Esophagus muscularis mucosa (tissue), 4 donors: ENCODE measurements at places on chromosomes 12 and 14. TPM values are rescaled to one million over a fixed set of nuclear protein-coding genes. Genes with fewer than 3 reads are reported as not detected.

NRL gene
- 2.9 TPM for total RNA-seq

TESPA1 gene
- 4.6 TPM for total RNA-seq

RPL10L gene
- total RNA-seq = not detected

ALG10 gene
- 3.8 TPM for total RNA-seq

B4GALNT1 gene
- 10.9 TPM for total RNA-seq

GLIPR1 gene
- total RNA-seq = 18.3 TPM

OR4K15 gene
- total RNA-seq = not detected

SCNN1A gene
- 1.5 TPM for total RNA-seq

AICDA gene
- not detected for total RNA-seq

TGM1 gene
- 0.80 TPM for total RNA-seq

MYH6 gene
- under 0.01 TPM for total RNA-seq

DNM1L gene
- total RNA-seq = 67.1 TPM

GRCh38 chr12:26727482-26728204, 105.4 kb downstream of the ITPR2 start:
- DNase-seq = no peak

- DNase-seq = no peak
These were observed 91.0 kb downstream of the TBX3 start for GRCh38 chr12:114592946-114593345.

DNA sequence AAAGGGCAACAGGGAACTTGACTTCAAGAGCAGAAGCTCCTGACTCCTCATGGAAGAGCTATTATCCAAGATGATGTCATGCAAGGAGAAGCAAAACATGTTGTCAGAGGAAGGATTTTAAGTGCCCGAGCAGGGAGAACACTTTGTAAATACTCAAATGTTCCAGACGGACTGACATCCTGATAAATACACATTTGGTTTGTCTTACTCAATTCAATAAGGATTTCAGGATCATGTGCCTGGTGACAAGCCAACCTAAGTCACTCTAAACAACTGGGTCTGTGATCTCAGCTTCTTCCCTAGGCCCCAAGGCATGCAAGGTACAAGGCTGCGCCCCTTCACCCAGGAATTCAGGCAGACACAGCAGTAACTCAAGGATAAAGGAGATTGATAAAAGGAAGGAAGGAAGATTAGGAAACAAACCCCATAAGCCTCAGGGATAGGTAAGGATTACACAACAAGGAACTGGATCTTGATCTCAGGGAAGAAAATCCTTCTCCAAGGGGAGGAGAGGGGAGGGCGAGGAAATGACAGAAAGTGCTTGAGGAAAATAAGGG, 26.8 kb upstream of the CEBPE start:
- DNase-seq = no peak

GRCh38 chr14:64841772-64842750, 37.6 kb downstream of the SPTB start:
- no peak for DNase-seq

- no peak for DNase-seq
These were observed 13.8 kb downstream of the BAG5 start for GRCh38 chr14:103548463-103549351.

DNA sequence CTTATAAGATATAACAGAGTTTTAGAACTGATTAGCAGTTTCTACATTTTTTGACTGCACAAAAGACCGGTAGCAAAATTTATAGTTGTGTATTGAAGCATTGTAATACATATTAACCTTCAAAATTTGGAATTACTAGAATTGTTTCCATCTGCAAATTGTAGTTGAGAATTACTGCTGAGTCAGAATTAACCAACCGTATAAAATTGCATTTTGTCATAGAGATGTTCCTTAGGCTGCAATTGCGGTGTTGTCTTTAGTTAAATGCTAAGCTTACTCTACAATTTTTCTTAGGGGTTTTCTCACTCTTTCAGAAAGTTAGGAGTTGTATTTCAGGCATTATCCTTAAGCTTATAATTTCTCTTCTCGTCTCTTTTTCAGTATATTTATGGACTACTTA, 132.2 kb downstream of the PLEKHA5 start:
- DNase-seq = no peak

DNA sequence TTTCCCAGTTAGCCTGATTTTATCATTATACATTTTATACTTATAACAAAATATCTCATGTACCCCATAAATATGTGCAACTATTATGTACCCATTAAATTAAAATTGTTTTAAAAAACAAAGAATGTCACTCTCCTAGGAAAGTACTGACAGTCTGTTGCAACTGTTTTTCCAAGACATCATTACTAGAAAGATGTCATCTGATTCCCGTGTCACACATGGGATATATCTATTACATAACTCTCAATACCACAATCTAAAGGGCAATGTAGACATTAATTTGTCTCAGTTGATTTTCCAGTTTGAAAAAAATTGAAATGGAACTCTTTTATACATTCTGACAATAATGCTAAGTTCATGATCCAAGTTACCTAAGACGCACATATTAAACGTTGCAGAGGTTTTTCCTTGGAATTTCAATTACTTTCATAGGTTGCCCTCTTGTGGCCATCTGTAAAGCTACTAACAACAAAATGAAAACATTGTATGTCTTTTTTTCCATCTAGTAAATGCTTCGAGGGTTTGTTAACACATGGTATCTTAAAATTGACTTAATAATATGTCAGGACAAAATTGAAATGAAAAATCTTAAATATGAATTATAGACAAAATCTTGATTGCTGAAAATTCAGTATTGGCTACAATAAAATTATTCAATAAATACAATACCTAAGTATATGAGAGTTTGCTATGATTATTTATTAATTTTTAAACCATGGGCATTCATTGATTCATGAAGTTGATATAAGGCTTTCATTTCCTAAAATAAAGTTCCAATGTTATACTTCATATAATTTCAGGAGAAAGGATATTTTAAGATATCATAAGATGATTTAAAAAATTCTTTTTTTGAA, 131.6 kb downstream of the PPFIA2 start:
- DNase-seq = no peak

- no peak for DNase-seq
These were observed 182.2 kb downstream of the ANO4 start for GRCh38 chr12:100976735-100977134.

GRCh38 chr12:5247144-5247543, 184.8 kb upstream of the NTF3 start:
- no peak for DNase-seq

GRCh38 chr12:115051378-115051777, 367.4 kb upstream of the TBX3 start:
- DNase-seq = peak; percentile 72

GRCh38 chr12:41112903-41113302, 75.2 kb upstream of the PDZRN4 start:
- DNase-seq = no peak

- DNase-seq = no peak
These were observed 232.6 kb downstream of the EPS8 start for GRCh38 chr12:15556411-15557102.

DNA sequence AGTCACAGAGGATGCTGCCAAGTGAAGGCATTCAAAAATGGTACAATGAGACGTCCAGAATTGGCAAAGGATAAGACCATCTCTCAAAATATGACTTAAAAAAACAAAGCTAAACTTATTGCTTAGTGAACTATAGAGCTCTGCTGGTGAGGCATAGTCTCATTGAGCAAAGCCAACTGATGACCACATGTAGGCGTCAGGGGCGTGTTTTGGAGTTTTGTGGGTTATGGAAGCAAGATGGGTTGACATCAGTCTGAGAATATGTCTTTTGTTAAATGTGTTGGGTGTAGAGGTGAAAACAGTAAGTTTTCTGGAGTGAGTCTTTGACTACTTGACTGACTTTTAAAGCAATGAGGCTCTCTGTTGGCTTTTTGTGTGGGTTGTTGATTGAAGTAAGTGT, 47.2 kb downstream of the ATL1 start:
- no peak for DNase-seq

- DNase-seq = peak; percentile 84
These were observed 128.8 kb downstream of the NDUFA12 start for GRCh38 chr12:94874518-94875302.

DNA sequence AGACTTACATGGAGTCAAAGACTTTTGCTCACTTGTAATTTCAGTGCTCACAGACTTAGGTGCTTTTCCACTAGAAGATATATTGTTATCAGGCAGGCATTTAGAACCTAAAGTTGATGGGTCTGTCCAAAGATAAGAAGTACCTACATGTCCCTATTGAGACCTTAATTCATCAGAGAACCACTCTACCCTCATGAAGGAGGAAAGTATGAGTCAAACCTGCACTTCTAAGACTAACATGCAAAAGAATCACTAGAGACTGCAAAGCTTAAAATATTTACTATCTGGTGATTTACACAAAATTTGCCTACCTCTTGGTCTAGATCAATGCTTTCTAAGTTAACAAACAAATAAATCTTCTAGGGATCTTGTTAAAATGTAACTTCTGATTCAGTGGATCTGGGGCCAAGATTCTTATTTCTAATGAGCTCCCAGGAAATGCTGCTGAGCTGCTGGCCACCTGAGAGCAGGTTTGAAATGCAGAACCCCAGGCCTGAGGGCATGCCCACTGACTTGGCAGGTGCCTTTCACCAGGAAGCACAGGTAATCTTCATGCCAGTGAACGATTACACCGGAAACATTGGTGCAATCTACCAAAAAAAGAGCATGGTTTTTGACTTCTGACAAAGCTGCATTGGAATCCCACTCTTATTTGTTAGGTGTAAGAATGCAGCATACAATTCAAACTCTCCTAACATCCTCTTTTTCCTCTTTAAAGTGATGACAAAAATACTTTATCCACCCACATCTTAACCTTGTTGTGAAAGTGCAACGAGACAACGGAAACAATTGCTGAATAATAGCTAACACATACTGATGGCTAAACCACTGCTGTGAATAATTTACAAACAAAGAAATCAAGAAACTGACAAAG, 214.2 kb downstream of the ADAMTS20 start:
- no peak for DNase-seq

DNA sequence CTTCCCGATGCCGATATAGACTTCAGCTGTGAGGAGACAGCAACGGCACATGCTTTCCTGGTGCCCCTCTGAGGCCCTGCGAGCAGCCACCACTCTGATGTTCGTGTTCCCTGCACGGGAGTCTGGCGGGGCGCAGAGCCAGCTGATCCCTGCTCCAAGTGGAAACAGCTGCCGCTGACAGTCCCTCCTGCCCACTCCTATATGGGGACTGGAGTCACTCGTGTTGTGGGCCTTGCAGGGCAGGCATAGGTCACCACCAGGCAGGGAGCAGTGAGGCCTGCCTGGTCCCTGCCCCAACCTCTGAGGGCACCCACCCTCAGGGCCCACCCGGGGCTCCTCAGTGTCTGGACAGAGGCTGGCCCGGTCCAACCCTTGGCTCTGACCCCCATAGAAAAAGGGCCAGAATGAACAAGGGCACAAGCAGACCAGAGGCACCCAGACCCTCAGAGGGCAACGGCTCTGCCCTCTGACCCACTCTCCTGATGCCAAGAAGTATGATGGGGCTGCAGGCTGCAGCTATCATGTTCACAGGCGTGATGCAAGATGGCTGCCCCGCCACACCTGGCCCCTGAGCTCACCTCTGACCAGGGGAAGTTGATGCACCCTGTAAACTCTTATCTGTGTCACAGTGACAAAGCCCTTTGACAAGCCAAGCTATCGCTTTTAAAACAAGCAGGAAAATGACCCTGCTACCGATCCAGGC, 181.6 kb downstream of the CALM1 start:
- no peak for DNase-seq

DNA sequence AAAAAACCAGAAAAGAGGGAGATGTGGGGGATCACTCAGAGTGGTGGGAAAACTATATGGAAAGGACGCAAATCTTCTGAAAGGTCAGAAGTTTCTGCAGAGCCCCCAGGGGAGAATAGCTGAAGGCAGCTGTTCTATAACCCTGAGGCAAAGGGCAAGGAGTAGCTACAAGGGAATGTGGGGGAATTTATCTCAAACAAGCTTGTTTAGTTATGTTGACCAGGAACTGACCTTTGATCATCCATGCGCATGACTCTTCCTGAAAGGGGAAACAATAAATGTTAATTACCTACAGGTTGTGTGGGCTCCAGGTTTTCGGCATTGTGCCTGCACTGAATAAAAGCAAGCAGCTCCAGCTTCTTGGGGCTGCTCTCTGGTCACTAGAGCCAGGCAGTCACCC, 968.5 kb downstream of the AACS start:
- no peak for DNase-seq

DNA sequence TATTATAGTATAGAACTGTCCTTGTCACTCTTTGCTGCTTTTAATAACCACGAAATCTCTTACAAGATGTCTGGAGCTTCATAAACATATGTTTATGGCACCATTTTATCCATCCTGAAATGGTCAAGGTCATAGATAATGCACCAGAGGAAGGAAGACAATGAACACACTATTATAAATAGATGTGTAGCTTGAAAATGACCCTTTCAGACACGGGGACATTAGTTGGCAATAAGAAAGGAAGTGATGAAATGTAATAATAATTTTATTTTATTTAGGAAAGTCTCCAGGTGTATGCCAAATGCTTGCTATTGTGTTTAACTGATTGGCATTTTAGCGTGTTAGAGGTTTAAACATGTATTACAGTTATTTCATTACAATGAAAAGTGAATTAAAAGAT, 36.8 kb upstream of the SLC38A2 start:
- DNase-seq = no peak

- DNase-seq = no peak
These were observed 160.1 kb downstream of the EPS8 start for GRCh38 chr12:15629108-15629507.

DNA sequence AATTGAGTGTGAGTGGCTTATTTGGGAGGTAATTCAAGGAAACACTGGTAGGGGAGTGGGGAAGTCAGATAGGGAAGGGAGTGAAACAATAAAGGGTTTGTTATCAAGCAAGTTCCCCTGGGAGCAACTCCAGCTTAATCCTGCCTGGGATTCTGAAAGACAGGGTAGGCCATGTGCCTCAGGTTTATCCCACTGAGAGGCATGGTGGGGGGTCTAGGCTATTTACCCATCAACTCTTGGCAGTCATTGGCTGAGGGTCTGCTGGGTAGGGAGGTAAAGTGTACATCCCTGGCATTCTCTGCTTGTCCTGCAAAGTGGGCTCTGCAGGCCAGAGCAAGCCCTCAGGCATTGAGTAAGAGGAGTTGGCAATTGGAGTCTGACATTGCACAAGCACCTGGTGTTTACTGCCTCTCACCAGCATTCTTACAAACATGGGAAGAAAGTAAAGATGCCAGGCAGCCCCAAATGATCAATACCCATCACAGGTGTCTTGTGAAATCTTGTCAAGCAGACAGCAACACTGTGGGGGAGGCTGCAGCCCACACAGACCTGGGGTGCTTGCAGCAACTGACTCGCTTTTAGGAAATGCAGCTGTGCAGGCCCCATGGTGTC, 169.3 kb downstream of the KTN1 start:
- DNase-seq = no peak
